ENCODE measurements at places on chromosomes 5 and 9.
A peak's percentile ranks its signal among the peaks of the same experiment; 100 is the strongest.

DNA sequence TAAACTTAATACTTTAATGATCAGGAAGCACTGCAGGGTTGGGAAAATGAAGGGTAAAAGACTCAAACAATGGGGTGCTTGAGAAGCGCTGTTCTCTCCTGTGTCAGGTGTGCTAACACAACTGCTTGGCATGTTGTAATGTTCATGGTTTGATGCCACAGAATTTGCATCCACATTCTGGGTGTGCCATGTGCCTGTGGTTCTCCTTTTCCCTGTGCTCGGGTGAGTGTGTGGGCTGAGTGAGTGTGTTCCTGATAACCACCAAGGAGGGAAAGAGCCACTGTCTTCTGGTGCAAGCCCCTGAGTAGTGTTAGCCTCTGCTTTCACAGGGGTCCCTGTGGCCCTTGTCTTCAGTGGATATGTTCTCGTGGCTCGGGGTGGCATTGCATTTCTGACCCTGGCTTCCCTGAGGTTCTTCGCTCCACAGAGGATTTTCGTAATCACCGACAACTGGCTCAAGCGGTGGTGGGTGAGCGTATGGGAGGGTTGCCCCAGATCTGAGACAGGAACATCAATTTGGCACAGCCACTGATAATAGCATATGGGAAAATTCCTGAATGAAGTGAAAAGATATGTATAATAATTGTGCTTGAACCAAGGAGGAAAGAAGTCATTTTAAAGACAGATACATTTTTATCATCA is 102.0 kb downstream of the MVB12B start:
- no peak for DNase-seq

DNA sequence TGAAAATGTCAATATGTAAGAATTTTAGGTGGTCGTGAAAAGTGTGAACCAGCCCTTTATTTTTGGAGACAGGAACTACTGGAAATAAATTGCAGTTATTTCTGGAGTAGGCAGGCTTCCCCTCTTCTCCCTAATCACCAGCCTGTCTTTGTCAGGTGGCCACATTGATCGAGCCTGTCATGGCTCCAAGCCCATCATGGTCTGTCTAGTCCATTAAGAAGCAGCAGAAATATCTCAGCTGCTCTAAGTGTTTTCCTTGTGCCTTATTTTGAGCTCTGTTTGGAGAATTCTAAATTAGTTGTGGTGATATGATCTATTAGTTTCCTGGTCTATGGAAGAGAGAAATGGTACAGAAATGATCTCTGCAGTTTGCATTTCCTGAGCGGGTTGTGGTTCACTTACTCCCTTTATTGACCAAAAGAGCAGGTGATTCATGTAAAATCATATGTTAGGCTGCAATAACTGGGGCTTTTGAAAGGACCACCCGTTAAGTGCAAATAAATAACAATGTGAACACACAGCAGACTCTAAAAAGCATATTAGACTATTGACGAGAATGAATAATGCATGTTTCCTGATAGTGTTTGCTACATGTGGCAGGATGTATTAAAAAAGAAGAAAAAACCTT is 42.3 kb downstream of the BASP1 start:
- DNase-seq = no peak

- peak; percentile 50 for DNase-seq
Measured at GRCh38 chr5:176542135-176542595, 5.0 kb upstream of the RNF44 start.

GRCh38 chr5:71887680-71888079 is 168.6 kb downstream of the CARTPT start:
- DNase-seq = peak; percentile 75

GRCh38 chr9:3708751-3709150 is 182.9 kb upstream of the RFX3 start:
- DNase-seq = no peak

- DNase-seq = no peak
Measured at GRCh38 chr9:123414204-123414603, 58.2 kb downstream of the CRB2 start.

GRCh38 chr5:137071526-137071925 is 427.6 kb downstream of the SPOCK1 start:
- no peak for DNase-seq

GRCh38 chr5:31707329-31707728 is 68.4 kb downstream of the PDZD2 start:
- DNase-seq = no peak

DNA sequence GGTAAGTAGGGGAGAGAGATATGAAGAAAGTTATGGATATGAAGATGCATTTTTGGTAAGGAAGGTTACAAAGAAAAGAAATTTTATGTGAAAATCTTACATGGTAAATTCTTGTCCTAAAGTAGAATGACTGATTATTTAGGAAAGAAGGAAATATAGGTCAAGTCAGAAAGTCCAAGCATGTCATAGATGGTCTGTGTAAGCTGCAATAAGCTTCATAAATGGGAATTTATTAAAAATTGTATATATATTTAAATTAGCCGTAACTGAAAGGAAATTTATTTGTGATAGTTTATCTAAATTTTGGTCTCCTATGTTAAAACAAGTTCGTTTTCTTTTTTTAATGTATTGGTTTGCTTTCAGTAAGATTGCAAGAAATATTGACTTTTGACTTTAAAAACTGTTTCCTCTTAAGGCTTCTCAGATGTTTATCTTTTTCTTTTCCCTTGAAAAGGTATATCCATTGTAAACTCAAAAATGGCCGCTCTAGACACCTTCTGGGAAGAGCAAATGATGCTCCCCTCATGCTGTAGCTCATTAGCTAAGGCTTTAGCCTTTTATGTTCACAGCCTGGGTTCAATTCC is 46.8 kb upstream of the HAPLN1 start:
- DNase-seq = peak; percentile 8

DNA sequence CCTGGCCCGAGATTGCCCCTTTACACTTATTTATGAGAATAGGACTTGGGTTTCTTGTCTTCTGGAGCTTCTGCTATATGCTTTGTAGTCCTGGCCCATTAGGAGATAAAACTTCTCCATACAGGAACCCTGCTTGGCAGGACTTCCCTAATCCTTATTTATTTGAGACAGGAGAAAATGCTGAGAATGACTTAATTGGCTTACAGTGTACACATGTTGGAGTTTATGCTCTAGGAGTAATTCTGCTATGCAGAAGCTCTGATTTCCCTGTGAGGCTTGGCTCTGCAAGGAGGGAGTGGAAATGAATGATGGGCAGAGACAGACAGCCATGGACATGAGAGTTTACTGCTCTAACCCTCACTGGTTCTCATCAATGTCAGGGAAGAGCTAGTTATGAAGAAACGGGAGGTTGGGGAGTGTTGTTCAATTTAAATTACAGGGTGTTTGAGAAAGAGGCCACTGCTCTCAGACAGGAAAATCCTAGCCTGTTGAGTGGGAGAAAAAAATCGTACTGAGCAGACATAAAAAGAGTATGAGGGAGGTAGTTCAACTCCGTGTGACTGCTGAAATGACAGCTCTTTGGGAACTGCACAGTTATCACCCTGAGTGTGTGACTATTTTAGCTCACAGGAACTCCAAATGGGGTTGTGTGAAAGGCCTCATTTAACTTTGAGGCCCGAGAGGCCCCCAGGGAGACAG is 37.5 kb downstream of the ACTBL2 start:
- DNase-seq = no peak

DNA sequence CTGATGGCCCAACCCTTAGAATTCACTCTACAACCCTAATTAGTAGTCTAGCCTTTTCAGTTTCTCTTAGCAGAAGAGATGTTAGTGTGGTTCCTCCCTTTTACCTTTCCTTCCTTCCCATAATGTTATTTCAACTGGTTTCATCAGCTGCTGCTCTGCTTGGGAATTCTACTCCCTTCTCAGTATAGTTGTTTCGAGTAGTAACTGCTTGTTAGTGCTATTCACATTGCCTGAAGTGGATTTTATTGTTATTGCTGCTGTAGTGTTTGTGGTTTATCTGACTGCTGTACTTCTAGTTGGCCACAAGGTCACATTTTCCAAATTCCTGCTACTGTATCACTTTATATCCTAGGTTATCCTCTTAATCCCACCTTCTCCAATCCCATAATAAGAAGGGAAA is 29.7 kb downstream of the SMIM15 start:
- DNase-seq = no peak

DNA sequence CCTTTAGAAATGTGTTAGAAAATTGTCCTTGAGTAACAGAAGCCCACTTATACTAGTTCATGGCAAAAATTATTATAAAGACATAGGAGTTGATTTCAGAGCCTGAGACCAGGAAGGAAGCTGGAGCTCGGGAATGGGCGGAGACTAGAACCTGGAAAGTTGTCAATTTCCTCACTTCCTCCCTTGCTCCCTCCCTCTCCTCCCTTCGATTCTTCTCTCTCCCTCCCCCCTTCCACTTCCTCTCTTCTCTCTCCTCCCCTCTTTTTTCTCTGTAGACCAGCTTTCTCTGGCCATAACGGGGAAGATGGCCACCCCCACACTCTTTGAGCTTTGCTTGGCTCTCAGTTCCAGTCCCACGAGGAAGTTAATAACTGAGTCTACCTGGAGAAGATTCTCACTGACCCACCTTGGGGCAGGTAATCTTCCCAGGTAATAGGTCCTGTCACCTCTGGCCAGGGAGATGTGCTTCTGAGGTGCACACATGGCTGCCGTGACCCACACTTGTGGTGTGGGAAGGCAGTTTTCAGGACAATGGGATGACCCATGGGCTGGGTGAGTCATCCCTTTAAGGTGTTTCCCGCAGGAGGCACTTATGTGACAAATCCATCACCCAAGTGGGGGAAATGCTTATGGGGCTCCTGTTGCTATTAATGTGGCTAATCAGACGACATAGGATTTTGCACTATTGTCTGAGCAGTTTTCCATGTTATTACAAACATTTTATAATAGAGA is 78.7 kb downstream of the HSPA4 start:
- DNase-seq = no peak

DNA sequence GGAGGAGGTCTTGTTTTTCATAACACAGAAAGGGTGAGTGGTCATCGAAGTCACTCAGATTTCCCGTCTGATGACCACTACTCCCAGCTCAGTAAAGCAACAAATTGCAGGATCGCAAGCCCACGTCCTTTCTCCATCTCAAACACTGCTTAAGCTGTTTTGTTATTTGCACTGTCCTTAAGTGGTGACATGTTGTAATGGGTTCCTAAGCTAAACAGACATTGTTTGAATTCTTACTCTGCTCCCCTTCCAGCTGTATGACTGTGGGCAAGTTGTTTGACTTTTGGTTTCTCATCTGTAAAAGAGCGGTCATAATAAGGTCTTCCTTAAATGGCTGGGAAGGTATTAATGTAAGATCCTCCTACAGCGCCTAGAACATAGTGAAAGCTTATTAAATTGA is 62.8 kb upstream of the EQTN start:
- no peak for DNase-seq

GRCh38 chr9:136615631-136616306 is 46.9 kb upstream of the EGFL7 start:
- no peak for DNase-seq

DNA sequence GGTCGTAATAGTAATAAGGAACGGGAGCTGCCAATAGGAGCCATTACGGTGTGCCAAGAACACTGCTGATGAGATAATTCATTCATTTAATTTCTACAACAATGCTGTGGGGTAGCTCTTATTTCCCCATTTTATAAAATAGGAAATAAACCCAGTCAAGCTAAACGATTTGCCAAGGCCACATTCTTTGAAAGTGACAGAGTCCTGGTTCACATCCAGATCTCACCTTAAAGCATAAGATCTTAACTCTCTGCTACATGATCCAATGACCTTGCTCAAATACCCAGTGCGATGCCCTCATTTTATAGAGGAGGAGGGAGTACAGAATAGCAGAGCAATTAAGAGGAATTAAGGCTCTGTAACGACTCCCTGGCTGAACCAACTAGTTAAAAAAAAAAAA is 5.0 kb downstream of the PDE6A start:
- no peak for DNase-seq

DNA sequence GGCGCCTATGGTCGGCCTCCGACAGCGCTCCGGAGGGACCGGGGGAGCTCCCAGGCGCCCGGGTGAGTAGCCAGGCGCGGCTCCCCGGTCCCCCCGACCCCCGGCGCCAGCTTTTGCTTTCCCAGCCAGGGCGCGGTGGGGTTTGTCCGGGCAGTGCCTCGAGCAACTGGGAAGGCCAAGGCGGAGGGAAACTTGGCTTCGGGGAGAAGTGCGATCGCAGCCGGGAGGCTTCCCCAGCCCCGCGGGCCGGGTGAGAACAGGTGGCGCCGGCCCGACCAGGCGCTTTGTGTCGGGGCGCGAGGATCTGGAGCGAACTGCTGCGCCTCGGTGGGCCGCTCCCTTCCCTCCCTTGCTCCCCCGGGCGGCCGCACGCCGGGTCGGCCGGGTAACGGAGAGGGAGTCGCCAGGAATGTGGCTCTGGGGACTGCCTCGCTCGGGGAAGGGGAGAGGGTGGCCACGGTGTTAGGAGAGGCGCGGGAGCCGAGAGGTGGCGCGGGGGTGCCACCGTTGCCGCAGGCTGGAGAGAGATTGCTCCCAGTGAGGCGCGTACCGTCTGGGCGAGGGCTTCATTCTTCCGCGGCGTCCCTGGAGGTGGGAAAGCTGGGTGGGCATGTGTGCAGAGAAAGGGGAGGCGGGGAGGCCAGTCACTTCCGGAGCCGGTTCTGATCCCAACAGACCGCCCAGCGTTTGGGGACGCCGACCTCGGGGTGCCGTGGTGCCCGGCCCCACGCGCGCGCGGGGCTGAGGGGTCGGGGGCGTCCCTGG is 561 bp downstream of the DAPK1 start:
- DNase-seq = no peak

DNA sequence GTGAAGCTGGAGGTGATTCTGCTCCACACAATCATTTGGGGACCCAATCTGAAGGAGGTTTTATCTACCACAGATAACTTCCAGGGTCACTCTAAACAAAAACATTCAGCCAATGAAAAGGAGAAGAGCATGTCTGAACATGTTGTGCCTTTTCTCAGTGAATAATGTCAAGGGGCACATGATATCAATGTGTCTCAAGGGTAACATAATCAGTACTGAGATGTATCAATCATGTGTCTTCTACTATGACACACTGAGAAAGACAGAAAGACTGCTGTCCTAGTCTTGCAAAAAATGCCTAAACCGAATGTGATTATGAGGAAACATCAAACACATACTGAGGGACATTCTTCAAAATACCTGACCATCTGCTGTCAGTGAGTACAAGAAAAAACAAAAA is 25.4 kb upstream of the RASA1 start:
- no peak for DNase-seq

GRCh38 chr5:6551287-6551954 is 81.4 kb downstream of the NSUN2 start:
- DNase-seq = no peak

GRCh38 chr9:68966496-68966944 is 47.4 kb downstream of the PRKACG start:
- no peak for DNase-seq

- no peak for DNase-seq
Measured at GRCh38 chr5:128378196-128378595, 159.8 kb downstream of the FBN2 start.
